Natural killer cell treated with Interleukin-12 subunit alpha and Interleukin-12 subunit beta and Interleukin-15 and Interleukin-18, amount 100 ng/mL, for 72 hours (primary cell): ENCODE measurements at places on chromosomes 6 and 20. TPM values are rescaled to one million over a fixed set of nuclear protein-coding genes. Genes with fewer than 3 reads are reported as not detected.

Gene LAMA5
- total RNA-seq = 1.5 TPM

Gene FAM209B
- total RNA-seq = 1.7 TPM

Gene BANF2
- total RNA-seq = not detected

Gene C6orf15
- total RNA-seq = not detected

Gene TPD52L2
- 48.8 TPM for total RNA-seq

Gene C20orf202
- total RNA-seq = not detected
